ENCODE measurements at places on chromosomes 7 and 10.
A peak's percentile ranks its signal among the peaks of the same experiment; 100 is the strongest.

DNA sequence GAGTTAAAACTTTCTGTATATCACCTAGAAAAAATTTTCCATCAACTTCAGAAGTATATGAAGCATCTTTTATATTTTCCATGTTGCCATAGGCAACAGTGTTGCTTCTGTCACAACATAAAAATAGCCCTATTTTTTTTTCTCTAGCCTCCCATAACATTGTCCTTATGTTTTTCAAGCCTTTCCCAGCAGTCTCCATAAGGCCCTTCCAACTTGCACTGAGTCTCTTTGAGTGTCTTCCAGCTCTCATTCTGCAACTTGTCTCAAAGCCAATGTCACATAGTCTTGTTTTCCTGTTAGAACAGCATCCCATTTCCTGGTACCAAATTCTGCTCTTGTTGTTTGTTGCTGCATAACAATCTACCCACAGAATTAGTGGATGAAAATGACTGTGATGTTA, 1055.5 kb upstream of the GHITM start:
- no peak for DNase-seq

DNA sequence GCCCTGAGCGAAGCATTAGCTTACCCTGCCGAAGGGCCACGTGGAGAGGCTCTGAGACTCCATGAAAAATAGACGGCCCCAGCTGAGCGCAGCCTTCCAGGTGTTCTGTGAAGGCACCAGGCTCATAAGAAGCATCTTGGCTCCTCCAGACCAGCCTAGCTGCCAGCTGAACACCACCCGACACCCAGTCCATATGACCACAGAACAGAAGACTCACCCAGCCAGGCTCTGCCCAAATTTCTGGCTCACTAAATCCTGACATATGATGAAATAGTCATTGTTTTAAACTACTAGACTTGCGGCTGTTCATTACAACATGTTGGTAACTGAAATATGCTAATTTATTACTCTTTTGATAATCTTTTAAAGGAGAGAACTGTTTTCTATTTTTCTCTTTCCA, 99.5 kb upstream of the ABI1 start:
- no peak for DNase-seq

- DNase-seq: no peak
Measured at GRCh38 chr10:129402459-129402858, 64.6 kb upstream of the MGMT start.

DNA sequence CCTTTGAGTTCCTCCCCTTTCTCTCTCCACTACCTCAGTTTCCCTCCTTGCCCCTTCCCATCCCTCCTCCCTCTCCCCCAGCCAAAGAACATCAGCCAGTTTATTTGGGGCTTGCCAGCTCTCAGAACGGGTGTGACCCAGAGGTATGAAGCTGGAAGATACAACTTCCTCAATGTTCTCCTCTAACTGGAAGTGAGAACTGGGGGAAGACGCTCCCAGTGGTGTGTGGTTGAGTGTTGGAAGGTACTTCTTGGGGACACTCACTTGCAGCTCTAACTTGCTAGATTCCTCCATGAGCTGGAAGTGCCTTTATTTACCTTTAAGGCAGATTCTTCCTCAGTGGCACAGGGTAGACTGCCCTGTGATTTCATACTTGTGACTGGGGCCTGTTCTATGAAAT, 110.5 kb upstream of the HABP2 start:
- DNase-seq: no peak

GRCh38 chr10:94546049-94546900, 687 bp downstream of the HELLS start:
- peak; percentile 1 for DNase-seq

- no peak for DNase-seq
Measured at GRCh38 chr10:108757946-108758345, 1165.4 kb downstream of the XPNPEP1 start.

Measured in activated effector memory CD4-positive, alpha-beta T cell treated with Interleukin-2 at 50 U/mL for 16 hours (primary cell).